Stimulated activated CD4-positive, alpha-beta T cell treated with anti-CD3 and anti-CD28 coated beads, Interleukin-2, amount 100 ng/mL, for 4 hours (primary cell): ENCODE measurements at places on chromosomes 12 and 14.

DNA sequence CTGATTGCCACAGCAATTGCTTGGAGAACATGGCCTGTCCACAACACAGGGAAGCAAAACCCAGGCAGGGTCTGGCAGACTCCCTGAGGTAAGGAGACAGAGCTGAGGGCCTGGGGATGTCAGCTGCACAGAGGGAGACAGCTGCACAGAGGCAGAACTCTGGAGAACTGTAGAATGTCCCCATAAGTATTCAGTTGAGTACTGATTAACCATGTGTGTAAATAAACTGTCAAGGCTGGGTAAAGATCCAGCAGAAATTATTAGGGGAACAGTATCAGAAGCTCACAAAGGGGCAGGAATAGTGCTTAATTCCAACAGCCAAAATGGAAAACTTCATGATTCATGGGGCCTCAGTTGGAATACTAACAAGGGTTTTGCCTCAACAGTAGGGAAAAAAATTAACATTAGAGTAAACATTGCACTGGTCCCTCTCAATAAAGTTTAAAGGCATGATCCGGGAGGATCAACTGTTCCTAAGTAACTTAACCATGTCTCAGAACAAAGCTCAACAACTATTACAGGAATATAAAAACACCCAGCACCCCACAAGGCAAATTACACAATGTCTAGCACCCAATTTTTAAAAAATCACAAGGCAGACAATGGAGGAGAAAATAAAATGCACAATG, 201.3 kb upstream of the RASSF8 start:
- no peak for DNase-seq

GRCh38 chr12:25320123-25321006, 69.6 kb upstream of the KRAS start:
- no peak for DNase-seq

GRCh38 chr12:114404083-114404925, 1.6 kb downstream of the TBX5 start:
- DNase-seq = no peak

- DNase-seq = no peak
These were observed 43.3 kb upstream of the PTPRO start for GRCh38 chr12:15278816-15279658.

GRCh38 chr12:49901026-49901425, 2.7 kb downstream of the FAIM2 start:
- no peak for DNase-seq

DNA sequence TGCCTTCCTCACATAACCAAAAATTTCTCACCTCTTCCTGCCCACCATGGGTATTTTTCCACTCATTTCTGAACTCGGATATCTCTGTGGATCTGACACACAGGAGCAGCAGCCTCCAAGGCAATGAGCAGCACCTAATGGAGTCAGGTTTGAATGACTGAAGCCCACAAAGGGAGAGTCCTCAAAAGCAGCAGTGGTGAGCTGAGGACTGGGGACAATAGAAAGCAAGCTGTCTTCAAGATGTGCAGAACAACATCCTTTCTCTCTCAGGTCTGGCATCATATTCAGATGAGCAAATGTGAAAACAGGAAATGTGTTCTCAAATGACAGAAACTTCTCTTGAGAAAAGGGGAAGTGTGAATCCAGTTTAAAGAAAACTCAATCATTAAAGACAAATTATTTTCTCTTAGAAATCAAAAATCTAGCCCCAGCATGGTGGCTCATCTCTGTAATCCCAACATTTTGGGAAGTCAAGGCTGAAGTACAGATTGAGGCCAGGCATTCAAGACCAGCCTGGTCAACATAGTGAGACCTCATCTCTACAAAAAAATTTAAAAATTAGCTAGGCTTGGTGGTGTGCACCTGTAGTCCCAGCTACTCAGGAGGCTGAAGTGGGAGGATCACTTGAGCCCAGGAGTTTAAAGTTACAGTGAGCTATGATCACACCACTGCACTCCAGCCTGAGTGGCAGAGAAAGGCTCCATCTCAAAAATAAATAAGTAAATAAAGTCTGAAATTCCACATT, 54.2 kb downstream of the C12orf42 start:
- DNase-seq = no peak

DNA sequence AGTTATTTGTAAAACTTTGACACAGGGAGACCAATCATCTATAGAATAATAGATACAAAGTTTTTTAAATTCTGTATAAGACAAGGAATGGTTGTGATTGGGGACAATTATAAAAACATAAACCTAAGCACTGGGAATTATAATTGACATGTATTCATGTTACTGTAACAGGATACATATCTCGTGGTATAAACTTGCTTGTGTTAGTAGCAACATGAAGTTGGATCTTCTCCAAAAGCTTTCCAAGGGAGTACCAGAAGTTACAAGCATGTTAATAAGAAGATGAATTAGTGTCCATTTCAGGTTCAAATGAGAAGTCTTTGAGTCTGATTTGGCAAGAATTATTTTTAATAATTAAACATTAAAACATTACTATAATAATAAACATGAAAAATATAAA, 42.2 kb downstream of the CDKL1 start:
- DNase-seq = no peak

- no peak for DNase-seq
These were observed 411.2 kb upstream of the TBX3 start for GRCh38 chr12:115095073-115095748.

- DNase-seq = no peak
These were observed 220.7 kb downstream of the DPF3 start for GRCh38 chr14:72673179-72673578.

GRCh38 chr14:105479431-105480158, 5.0 kb downstream of the CRIP2 start:
- DNase-seq = no peak

GRCh38 chr12:26740991-26741390, 92.0 kb downstream of the ITPR2 start:
- no peak for DNase-seq

GRCh38 chr12:76628745-76629144, 69.2 kb upstream of the OSBPL8 start:
- DNase-seq = no peak

DNA sequence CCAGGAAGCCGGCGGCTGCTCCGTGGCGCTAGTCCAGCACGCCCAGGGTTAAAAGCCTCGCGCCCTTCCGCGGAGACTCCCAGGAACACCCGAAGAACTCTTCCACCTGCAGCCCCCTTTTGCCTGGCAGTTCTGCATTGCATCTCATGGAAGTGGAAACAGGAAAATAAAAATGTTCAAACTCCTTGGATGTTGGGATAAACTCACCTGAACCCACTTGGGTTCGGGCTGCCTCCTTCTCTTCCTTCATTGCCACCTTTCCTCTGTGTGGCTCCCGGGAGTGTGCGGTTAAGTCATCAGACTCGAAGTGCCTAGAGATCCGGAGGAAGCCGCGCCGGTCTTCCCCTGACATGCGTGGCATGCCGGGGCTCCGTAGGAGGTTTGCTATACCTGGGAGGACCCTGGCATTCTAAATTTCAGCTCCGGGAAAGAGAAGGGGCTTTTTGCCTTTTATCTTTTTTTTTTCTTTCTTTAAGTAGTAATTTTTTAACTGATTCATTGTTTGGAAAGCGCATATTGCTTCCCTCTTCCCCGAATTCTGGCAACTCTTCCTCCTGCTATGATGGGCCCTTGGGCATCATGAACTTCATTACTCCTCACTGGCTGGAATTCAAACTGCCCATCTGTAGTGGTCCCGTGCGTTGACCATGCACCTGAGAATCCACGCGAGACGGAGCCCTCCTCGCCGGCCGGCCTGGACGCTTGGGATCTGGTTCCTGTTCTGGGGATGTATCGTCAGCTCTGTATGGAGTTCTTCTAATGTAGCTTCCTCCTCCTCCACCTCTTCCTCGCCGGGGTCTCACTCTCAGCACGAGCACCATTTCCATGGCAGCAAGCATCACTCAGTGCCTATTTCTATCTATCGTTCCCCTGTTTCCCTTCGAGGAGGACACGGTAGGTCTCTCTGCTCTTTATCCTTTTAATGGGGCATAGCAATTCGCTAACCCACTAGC, 931.4 kb downstream of the DIO2 start:
- no peak for DNase-seq

DNA sequence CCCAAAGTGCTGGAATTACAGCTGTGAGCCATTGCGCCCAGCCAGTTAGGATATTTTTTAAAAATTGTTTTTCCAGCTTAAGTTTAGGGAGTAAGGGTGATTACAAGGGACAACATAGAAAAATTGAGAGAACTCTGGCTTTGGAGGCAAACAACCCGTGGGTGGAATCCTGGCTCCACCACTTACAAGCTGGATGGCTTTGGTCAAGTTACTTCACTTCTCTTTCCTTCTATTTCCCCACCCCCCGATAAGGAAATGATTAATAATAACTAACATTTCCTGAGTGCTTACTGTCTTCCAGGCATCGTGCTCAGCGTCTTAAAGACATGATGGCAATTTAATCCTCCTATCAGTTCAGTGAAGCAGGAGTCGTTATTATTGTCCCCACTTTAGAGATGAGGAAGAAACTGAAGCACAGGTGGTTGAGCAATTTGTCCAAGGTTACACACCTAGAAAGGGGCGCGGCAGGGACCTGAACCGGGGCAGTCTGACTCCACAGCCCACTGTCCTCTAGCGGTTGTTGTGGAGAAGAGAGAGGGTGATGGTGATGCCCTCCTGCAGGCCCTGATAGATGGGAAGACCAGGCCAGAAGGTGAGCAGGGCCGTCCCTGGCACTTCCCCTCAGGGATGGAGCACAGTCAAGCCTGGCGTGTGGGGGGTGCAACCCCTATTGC, 16.7 kb upstream of the FAIM2 start:
- DNase-seq = no peak

GRCh38 chr14:30869551-30870155, 4.7 kb upstream of the COCH start:
- DNase-seq = no peak

GRCh38 chr14:75494896-75495295, 27.4 kb upstream of the BATF start:
- no peak for DNase-seq

DNA sequence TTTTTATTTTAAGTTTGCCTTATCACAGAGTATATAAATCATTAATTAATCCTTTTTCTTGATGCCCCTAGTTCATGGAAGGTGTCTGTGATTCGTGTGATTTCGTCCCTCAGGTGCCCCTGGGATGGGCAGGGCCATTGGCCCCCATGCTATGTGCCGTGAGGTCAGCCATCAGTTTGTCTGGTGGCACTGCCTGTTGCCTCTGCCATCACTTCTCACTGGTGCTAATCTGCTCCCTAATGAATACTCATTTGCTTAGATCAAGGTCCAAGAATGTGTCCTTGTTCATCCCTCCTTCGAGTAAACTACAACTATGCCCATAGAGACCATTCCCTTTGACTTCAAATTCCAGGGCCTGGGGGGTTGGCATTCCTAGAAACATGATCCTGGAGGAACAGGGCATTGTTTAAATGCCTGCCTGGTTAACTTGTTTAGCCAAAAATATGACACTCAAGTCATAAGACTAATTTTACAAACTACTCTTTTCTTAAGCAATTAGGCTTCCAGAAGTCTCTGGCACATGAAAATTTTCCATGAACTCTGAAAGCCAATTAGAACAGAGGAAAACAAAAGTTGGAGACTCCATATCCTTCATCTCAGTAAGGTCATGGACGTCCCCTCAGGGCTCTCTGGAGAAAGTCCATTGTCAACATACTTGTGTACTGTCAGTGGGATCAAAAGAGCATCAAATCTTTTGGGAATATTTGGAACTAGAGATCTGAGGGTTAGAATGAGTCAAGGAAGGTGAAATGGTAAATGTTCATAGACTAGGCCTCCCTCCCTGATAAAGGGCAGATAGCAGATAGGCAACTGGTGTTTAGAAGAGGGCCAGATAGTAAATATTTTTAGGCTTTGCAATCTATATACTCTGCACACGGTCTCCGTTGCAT, 90.9 kb upstream of the PLXNC1 start:
- DNase-seq = no peak

- no peak for DNase-seq
These were observed 459.0 kb upstream of the ATP2B1 start for GRCh38 chr12:90167518-90168208.

- peak; percentile 17 for DNase-seq
These were observed 41.6 kb downstream of the LRRC74A start for GRCh38 chr14:76867516-76868453.

GRCh38 chr14:58772116-58772515, 134.4 kb downstream of the DACT1 start:
- DNase-seq = no peak

GRCh38 chr14:53002576-53002975, 51.7 kb upstream of the FERMT2 start:
- no peak for DNase-seq

DNA sequence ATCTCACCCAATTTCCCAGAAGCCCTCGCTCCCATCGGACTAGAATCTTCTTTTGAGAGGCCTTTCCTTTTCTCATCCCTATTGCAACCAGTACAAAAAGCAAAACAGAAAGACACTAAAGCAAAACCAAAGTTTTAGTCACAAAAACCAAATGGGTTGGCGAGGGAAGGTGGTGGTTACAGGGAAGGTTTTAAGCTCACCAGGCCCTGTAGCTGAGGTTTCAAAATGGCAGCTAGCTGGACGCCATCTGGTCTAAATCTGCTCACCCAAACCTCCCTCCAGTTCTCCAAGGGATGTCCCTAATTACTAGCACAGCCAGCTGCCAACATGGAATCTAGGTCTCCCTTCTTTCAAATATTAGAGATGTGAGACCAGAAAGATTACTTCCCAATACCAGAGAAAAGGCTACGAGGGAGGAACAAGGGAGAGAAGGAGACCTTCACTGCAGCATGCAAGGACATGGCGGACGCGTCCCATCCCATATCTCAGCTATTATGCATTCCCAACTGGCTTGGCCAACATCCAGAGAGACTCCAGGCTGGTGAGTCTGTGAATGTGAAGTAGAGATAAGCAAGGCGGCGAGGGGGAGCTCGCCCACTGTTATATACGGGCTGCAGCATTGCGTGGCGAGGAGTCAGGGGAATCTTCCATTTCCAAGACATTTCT, 70.8 kb downstream of the DPF3 start:
- no peak for DNase-seq

- peak; percentile 39 for DNase-seq
These were observed 14.5 kb downstream of the OAS2 start for GRCh38 chr12:112992541-112993398.

DNA sequence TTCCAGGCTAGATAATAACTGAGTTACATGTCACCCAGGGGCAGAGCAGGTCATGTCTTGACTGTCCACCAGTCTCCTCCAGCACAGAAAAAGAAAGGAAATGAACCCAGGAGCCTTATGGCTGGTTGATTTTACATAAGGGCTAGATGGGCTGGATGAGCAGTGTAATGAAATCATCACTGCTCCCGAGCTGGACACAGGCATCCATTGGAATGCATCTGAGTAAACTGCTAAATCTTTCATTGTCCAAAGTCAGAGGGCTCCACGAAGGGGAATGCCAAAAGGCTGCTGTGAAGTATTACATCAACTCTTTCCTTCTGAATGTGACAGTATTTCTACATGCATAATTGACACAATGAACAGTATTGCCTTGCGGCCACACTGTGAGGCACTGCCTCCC, 30.1 kb upstream of the TSPAN11 start:
- DNase-seq = no peak

DNA sequence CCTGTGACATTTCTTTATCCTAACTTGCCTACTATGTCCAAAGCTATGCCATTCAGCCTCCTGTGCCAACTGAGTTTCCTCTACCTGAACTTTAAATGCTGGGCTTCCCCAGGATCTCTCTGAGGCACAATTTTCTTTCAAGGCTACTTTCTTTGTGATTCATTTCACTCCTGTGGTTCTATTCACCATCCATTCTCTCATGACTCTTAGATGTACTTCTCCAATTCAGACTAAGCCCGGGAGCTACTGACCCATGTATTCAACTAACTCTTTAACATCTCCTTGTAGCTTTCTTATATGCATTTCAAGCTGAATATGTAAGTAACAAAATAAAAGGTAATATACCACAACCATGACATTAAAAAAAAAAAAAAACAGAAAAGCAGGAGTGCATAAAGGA, 738.9 kb upstream of the USP15 start:
- DNase-seq = no peak

- no peak for DNase-seq
These were observed 148.4 kb downstream of the PRKCH start for GRCh38 chr14:61469781-61470180.
